ENCODE measurements at places on chromosomes 7 and 10. TPM values are rescaled to one million over a fixed set of nuclear protein-coding genes. Genes with fewer than 3 reads are reported as not detected.

The NEUROD6 gene
- total RNA-seq: not detected

The CHST3 gene
- total RNA-seq: 51.6 TPM

The COL28A1 gene
- 0.60 TPM for total RNA-seq

The MMP21 gene
- total RNA-seq: not detected

The SPDYE6 gene
- not detected for total RNA-seq

The GRID2IP gene
- not detected for total RNA-seq

The GPR15LG gene
- total RNA-seq: not detected

The GFRA1 gene
- 10.0 TPM for total RNA-seq

The PNLIPRP2 gene
- not detected for total RNA-seq

All from A549 treated with GW870086 at 1 μM for 4 hours (cell line).